ENCODE measurements at places on chromosomes 6 and 20. TPM values are rescaled to one million over a fixed set of nuclear protein-coding genes. Genes with fewer than 3 reads are reported as not detected.

The HSF2 gene
- 47.2 TPM for total RNA-seq

DNA sequence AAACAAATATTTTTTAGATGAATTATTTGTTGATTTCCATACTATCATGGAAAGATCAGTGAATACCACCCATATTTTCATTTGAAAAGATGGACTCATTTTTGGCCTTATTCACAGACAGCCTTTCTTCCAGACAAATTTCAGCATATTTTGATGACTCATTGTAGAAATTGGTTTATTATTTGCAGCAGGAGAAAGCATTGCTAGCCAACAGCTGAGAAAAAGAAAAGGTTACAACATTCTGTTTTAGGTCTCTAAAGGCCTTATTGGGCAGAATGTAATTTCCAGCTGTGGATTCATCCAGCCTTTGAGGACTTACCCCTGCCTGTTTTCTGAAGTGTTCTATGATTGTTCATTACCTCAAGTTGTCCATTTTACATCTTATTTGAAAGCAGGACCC lies 201.9 kb downstream of the PLCB4 start:
- DNase-seq = peak; percentile 58

The CTCFL gene
- total RNA-seq = not detected

DNA sequence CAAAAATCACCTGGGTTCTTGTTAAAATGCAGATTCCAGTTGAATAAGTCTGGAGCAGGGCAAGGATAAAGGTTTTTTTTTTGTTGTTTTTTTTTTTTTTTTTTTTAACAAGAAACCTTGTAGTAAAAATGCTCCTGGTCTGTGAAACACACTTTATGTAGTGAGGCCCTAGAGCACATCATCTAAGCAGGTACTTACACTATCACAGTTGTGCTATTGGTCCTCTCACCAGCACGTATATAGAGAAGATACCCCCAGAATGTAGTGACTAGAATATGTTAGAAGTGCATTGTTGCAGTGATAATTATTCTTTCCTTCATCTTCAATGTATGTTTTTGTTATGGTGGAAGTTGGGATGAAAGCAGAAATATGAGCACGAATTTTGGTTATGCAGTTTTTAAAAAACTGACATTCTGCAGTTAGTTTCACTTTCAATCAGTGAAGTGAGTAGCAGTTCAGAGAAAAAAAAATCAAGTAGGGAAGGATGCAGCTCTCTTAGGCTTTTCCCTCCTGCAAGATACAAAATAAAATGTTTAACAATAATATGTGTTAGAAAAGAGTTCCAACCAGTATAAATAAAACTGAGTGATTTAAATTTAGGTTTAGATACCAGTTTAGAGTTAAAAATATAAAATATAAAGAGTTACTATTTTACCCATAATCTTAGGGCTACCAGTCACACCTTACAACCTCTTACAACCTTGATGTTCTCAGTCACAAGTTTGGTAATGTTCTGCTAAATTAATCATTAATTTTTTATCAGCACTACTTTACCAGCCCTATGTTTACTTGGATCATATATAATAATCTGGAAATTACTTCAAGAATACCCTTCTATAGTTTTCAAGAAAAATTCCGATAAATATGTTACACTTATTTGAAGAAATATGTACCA lies 9.2 kb upstream of the DEFB113 start:
- DNase-seq = no peak

GRCh38 chr6:46706464-46706863 lies 18.8 kb downstream of the TDRD6 start:
- peak; percentile 20 for DNase-seq

- no peak for DNase-seq
Measured at GRCh38 chr20:57548177-57549058, 12.5 kb upstream of the PCK1 start.

GRCh38 chr20:62885896-62886708 lies 24.5 kb upstream of the TCFL5 start:
- no peak for DNase-seq

The BPIFB2 gene
- total RNA-seq = not detected

The PRSS35 gene
- 0.49 TPM for total RNA-seq

The KCNK16 gene
- not detected for total RNA-seq

DNA sequence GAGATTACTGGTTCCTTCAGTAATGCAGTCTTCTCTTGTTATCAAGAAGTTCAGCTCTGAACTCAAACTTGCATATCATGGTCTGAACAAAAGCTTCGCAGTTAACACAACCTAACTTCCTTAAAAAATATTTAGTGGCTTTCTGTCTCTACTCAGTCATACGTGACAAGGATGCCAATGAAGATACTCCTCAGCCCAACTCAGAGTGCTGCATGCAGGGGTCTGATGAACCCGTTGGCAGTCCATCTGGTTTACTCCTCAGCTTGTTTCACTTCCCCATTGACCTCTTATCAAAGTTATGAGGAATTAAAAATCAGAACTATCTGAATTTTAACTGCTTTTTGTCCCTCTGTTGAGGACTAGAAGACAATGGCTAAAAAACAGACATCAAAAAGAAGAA lies 56.6 kb upstream of the RIN2 start:
- no peak for DNase-seq

- peak; percentile 95 for DNase-seq
Measured at GRCh38 chr6:30782425-30783014, 38.2 kb upstream of the IER3 start.

- no peak for DNase-seq
Measured at GRCh38 chr20:19344341-19344740, 131.9 kb downstream of the SLC24A3 start.

GRCh38 chr6:89270951-89271721 lies 44.0 kb downstream of the GABRR2 start:
- no peak for DNase-seq

The SDCBP2 gene
- total RNA-seq = 3.7 TPM

The ADAM33 gene
- 0.15 TPM for total RNA-seq

DNA sequence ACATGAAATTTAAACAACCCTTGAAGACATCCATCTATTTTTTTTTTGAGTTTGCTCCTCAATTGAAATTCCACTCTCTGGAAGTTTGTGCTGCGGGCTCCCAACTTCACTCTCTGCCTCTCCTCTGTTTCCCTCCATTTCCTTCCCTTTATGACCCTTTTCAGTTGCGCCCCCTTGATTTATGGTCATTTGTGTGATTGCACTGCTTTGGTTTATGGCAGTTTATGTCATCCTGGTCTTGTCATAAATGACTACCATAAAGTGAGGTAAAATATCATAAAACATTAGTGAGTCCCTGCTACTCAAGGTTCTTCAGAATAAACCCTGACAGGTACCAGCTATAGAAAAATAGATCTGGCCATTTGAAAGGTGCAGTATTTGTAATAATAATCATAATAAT lies 348.3 kb upstream of the ZFP64 start:
- no peak for DNase-seq

All from M059J (cell line).